Sigmoid colon (tissue), 7 donors: ENCODE measurements at places on chromosomes 2 and 18. TPM values are rescaled to one million over a fixed set of nuclear protein-coding genes. Genes with fewer than 3 reads are reported as not detected.

DNA sequence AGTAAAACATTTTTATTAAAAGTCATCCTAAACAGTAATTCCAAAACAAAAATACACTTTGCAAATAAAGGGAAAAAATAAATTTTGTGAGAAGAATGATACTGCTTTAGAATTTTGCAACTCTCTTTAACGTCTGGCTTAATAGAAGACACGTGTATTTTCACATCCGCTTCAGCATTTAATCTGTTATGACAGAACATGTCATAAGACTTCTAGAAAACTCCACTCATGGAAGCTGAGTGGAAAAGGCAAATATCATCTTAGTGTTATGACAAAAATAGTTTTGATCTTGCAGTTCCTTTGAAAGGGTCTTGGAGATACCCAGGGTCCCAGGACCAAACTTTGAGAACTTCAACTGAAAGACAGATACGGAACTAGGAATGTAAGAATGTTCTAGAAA is 350.1 kb downstream of the NCKAP5 start:
- no peaks in the 10 kb centered on the region for H3K4me1 ChIP-seq
- no peak overlapping the region for H3K4me3 ChIP-seq
- no peaks in the 10 kb centered on the region for H3K36me3 ChIP-seq
- DNase-seq: no peak
- no peaks in the 10 kb centered on the region for H3K27me3 ChIP-seq

- H3K27ac ChIP-seq: no peak overlapping the region
- no peak overlapping the region for H3K4me3 ChIP-seq
- peaks cover 16% of the 10 kb centered on the region for H3K27me3 ChIP-seq
Observed at GRCh38 chr2:120667981-120668380, 67.7 kb upstream of the GLI2 start.

The KCNJ3 gene
- total RNA-seq: 0.16 TPM

The TMEM178A gene
- total RNA-seq: 3.9 TPM

GRCh38 chr2:141611981-141612380 is 518.8 kb downstream of the LRP1B start:
- no peak overlapping the region for H3K4me3 ChIP-seq
- DNase-seq: no peak
- no peaks in the 10 kb centered on the region for H3K36me3 ChIP-seq

DNA sequence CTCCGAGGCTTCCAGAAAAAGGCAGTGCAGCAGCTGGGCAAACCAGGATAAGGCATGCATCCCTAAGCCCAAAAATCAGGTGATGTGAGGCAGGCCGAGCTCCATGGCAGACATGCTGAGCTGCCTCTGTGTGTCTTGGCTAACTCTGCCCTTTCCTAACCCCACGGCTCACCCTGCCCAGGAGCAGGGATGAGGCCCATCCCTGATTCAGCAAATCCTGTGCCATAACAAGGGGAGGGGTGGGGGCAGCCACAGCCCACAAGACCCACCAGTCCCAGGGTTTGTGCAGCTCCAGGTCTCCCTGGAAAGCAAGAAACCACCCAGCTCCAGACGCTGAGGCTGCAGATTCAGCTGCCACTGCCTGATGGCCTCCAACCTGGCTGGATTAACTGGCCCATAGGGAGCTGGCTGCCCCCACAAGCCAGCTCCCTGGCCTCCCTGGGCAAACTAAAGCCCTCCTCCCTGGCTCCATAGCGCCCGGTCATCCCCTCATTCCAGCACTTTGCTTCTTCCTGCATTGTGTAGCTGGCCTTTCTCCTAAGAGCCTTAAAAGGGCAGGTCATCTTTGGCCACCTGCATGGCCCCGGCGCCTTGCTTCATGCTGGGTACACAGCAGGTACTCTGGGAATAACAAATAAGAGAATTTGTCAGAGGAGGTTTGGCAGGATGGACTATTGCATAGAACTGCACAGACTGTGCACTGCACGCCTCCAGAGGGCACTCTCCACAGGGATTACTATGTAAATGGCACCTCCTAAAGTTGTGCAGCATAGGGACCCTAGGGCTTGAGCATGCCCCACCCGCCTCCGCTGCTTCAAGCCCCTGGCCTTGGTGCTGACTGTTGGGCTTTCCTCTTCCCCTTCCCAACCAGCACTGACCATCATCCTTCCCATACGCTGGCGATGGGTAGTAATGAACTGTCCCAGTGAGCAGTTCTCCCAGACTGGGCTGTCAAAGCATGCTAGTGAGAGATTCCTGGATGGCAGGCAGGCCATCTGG is 10.7 kb downstream of the STEAP3 start:
- no peaks in the 10 kb centered on the region for H3K27me3 ChIP-seq
- no peaks in the 10 kb centered on the region for H3K4me1 ChIP-seq
- no peak overlapping the region for H3K4me3 ChIP-seq
- no peak overlapping the region for H3K27ac ChIP-seq
- no peak for DNase-seq

- H3K4me1 ChIP-seq: no peaks in the 10 kb centered on the region
- no peak for DNase-seq
- no peak overlapping the region for H3K4me3 ChIP-seq
- H3K36me3 ChIP-seq: no peaks in the 10 kb centered on the region
- no peak overlapping the region for H3K27ac ChIP-seq
Observed at GRCh38 chr18:72692595-72692994, 148.5 kb upstream of the CBLN2 start.

The ST8SIA5 gene
- not detected for total RNA-seq

GRCh38 chr2:231710799-231711676 is 2.7 kb downstream of the PTMA start:
- no peaks in the 10 kb centered on the region for H3K27me3 ChIP-seq
- peak overlapping the region; percentile 88 for H3K4me3 ChIP-seq
- H3K27ac ChIP-seq: peak overlapping the region; percentile 100
- H3K36me3 ChIP-seq: peaks cover 13% of the 10 kb centered on the region
- H3K4me1 ChIP-seq: peaks cover 46% of the 10 kb centered on the region
- peak; percentile 80 for DNase-seq

DNA sequence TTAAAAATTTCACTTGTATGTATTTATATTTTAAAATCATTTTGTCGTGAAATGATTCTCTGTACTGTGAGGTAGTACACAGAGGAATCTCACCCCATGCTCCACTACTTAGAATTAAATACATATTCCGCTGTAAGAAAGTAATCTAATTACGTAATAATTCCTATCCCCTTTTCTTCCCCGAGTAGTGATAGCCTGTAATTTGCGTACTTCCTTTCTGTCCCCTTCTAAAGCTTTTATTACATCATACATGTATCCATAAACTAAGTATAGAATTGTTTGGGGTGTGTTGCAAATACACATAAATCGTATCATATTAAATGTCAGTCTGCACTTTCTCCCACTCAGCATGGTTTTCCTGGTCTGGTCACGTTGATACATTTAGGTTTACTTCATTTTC is 12.4 kb upstream of the CHCHD5 start:
- no peaks in the 10 kb centered on the region for H3K27me3 ChIP-seq
- no peak overlapping the region for H3K4me3 ChIP-seq
- no peaks in the 10 kb centered on the region for H3K4me1 ChIP-seq
